ENCODE measurements at places on chromosomes 3 and 15. TPM values are rescaled to one million over a fixed set of nuclear protein-coding genes. Genes with fewer than 3 reads are reported as not detected.

DNA sequence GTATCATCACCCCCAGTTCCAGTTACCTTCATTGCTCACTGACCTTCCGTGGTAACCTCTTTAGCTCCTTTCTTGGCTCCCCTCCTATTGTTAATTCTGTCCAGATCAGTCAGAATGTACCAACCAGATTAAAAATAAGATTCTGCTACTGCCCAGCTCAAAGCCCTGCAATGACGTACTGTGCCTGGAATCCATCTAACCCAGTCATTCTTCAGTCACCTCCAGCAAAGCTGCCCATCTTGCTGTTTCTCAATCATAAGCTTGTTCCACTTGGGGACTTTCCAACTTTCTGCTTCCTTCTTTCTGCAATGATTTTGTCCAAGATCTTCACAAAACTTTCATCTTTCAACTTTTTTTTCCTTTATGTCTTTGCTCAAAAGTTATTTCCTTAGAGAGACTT, 512.0 kb upstream of the ZNF385D start:
- H3K27ac ChIP-seq: no peak overlapping the region
- no peak overlapping the region for H3K4me3 ChIP-seq
- no peaks in the 10 kb centered on the region for H3K27me3 ChIP-seq
- no peak for DNase-seq

- H3K27ac ChIP-seq: no peak overlapping the region
- no peaks in the 10 kb centered on the region for H3K27me3 ChIP-seq
- no peaks in the 10 kb centered on the region for H3K4me1 ChIP-seq
- no peaks in the 10 kb centered on the region for H3K36me3 ChIP-seq
- no peak overlapping the region for H3K4me3 ChIP-seq
These were observed 245.7 kb downstream of the ZIC1 start for GRCh38 chr3:147654827-147655226.

DNA sequence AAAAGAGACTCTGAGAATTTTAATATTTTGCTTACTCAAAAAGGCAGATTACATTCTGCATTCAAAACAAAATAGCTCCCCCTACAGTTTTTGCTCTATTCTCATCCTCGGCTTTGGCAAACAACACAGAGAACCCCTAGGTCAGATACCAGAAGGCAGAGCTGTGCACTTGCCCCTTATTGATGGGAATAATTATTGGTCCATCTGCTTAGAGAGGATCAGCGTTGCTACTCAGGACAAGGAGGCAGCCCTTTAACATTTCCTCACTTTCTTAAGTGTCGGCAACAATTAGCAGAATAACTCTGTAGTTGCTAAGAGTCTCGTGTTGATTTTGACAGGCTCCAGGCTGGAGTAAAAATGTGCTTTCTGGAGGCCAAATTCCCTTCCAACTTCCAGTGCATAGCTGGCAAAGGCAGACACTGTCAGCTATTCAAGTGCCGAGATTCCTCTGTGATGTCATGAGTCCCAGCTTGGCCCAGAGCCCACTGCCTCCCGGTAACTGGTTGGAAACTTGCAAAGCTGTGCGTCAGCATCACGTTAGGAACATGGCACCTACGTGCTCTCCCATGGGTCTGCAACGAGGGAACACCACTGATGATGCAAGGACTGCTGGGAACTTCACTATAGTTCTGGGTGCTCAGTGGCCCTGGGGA, 482.7 kb upstream of the ADAMTS9 start:
- no peak overlapping the region for H3K4me3 ChIP-seq
- no peaks in the 10 kb centered on the region for H3K27me3 ChIP-seq
- no peaks in the 10 kb centered on the region for H3K36me3 ChIP-seq
- H3K4me1 ChIP-seq: no peaks in the 10 kb centered on the region
- H3K27ac ChIP-seq: no peak overlapping the region

Gene C2CD4A
- 0.14 TPM for total RNA-seq

Data from upper lobe of right lung (tissue), 1 donor.